ENCODE measurements at places on chromosomes 1 and 21.
A peak's percentile ranks its signal among the peaks of the same experiment; 100 is the strongest.

DNA sequence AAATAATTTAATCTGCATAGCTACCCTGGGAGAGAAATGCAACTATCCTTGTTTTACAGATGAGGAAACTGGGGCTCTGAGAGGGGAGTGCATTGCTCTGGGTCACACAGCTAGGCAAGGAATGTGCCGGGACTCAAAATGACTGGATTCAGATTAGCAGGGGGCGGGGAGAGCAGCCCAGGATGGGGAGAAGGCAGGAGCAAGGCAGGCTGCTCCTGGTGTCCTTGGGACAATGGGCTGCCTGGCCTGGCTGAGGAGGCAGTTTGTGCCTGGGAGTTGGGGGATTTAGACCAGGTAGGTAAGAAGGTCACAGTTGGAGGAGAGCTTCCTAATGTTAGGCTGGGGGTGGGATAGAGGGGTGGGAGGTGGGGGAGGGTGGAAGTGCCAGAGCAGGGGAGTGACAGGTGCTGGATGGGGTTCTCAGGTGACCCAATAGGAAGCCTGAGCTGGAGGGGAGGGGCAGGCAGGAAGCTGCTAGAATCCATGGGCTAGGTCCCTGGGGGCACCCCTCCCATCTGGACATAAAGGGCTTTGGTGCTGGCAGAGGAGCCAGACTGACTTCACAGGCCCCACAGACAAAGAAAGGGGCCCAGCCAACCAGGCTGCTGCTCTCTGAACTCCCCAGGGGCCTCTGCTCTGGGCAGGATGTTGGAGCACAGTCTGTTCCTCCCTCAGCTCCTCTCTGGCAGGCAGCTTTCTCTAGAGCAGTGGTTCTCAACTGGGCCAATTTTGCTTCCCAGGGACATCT is 29.0 kb downstream of the TRIM62 start:
- peak; percentile 78 for DNase-seq

DNA sequence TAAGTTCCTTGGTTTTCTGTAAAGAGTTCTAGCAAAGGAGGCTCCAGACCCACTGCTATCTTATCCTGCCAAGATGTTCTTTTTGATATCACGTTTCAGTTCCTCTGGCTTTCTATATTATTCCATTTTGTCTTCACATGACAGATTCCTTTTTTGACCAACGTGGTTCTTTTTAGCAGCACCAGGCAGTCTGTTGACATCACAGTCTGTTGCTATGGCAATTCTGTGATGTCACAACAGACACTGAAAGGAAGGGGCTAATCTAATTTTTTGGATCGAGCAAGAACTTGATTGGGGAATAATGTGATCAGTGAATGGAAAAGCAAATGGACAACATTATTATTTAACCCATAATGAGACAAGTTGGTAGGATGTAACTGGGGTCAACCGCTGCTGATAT is 64.5 kb upstream of the GOLT1A start:
- no peak for DNase-seq

GRCh38 chr21:14541841-14542490 is 4.1 kb downstream of the SAMSN1 start:
- DNase-seq: no peak

DNA sequence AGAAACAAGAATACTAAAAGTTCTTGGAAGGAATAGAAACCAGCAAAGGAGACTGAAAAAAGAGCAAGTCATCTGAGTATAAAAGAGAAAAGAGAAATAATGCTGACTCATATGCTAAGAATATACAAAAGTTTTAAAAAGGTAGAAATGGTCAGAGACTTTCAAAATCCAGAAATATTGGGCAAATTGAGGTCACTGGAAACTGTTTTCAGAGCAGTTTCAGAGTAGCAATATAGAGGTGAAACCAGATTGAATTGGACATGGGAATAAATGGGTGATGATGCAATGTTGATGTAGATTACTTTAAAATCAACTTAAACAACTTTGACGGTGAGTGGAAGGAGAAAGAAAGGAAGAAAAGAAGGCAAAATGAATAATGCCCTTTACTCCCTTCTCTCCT is 1.8 kb upstream of the RPS6KC1 start:
- DNase-seq: no peak

- no peak for DNase-seq
Measured at GRCh38 chr21:44918581-44919033, 2.1 kb downstream of the ITGB2 start.

- peak; percentile 58 for DNase-seq
Measured at GRCh38 chr1:153633161-153633753, 609 bp upstream of the CHTOP start.

GRCh38 chr1:197915260-197915861 is 1.8 kb upstream of the LHX9 start:
- DNase-seq: no peak

DNA sequence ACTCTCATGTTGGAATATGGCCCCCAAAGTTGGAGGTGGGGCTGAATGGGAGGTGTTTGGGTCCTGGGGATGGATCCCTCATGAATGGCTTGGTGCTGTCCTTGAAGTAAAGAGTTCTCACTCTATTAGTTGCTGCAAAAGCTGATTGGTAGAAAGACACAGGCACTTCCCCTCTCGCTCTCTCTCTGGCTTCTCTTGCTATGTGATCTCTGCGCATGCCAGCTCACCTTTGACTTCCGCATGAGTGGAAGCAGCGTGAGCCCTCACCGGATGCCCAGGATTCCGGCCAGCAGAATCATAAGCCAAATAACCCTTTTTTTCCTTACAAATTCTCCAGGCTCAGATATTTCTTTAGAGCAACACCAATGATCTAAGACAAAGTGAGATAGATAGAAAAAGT is 20.9 kb upstream of the CCSAP start:
- DNase-seq: no peak

DNA sequence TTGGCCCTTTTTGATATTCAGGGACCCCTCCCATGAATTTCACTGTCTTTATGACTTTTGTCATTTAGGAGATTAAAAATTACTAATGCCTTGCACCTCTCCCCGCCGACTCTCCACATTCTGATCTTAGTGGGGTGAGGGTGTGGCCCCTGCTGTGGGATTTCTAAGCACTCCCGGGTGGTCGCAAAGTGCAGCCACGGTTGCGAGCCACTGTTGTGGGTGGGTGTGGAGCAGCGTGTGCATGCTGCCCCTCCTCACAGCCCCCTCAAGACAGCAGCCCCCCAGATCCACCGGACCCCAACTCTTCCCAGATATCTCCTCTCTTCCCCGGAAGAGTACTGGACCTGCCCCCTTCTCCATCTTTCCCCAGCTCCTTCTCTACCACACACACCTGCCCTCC is 66.6 kb upstream of the EFHD2 start:
- DNase-seq: no peak

DNA sequence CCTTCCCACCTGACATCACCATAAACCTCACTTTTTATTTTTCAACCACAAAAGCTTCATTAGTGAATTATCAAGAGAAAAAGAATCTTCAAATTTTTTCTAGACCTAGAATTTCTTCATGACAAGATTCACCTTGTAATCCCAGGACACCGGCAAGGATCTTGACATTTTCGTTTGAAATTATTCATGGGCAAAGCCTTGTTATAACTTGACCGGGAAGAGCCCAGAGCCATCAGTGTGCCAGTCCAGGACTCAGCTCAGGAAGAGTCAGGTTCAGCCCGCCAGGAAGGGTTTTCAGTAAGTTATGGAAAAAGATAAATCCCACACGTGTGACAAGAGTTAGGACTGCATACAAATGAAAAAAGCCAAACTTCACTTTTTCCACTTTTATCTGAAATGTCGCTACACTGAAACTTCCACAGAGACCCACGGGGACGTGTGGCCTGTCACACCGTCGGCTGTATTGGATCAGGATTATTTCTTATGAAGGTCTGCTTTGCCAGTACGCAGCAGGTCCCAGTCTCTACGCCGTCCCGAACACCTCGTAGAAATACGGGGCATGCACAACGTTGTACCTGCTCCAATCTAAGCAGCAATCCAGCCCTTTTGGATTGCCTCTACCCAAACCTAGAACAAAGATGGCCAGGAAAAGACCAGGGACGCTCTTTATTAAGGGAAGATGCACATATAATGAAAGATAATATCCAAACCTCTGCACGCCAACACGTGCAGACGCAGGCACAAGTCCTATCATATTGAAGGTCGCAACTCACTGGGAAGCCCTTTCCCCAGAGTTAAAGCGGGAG is 916 bp downstream of the F3 start:
- DNase-seq: no peak

- peak; percentile 58 for DNase-seq
Measured at GRCh38 chr1:40818264-40818961, 34.8 kb downstream of the KCNQ4 start.

DNA sequence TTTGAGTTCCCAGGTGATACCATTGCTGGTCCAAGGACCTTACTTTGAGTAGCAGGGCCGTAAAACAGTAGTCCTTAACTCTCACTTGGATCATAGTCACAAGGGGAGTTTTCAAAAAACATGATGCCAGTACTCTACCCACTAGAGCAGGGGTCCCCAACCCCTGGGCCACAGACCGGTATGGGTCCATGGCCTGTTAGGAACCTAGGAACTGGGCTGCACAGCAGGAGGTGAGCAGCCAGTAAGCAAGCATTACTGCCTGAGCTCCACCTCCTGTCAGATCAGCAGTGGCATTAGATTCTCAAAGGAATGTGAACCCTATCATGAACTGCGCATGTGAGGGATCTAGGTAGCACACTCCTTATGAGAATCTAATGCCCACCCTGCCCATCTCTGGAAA is 39.7 kb upstream of the KCNQ4 start:
- DNase-seq: no peak

DNA sequence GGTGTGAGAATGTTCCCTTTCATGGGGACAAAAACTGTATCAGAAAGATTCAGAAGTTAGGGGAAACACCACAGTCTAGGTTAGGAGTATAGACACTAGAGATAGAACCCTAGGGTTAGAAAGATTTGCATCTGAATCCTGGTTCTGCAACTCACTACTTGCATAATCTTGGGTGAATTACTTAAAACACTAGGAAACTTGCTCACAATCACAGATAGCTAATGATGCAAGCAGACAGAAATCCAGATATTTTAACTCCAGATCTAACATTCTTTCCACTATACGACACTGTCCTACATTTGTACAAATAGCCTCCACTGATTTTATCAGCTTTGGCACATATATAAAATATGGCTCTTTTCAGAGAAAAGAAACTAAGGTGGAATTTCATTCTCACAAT is 30.8 kb upstream of the GLIS1 start:
- peak; percentile 24 for DNase-seq

DNA sequence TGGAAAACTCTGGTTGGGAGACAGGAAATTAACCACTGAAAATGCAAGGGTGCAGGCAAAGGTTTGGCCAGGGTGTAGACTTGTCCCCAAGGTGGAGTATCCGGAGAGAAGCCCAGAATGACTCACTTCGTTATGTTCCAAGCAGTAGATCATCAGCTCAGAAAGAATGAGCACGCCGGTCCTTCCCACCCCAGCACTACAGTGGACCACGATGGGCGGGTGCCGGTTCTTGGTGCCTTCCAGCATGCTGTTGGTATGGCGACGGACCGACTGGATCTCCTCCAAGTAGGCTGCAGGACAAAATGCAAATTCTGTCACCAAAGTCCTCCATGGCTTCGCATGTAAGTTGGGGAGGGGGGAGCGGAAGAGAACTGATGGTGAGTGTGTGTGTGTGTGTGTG is 83.4 kb downstream of the SMYD2 start:
- peak; percentile 80 for DNase-seq

DNA sequence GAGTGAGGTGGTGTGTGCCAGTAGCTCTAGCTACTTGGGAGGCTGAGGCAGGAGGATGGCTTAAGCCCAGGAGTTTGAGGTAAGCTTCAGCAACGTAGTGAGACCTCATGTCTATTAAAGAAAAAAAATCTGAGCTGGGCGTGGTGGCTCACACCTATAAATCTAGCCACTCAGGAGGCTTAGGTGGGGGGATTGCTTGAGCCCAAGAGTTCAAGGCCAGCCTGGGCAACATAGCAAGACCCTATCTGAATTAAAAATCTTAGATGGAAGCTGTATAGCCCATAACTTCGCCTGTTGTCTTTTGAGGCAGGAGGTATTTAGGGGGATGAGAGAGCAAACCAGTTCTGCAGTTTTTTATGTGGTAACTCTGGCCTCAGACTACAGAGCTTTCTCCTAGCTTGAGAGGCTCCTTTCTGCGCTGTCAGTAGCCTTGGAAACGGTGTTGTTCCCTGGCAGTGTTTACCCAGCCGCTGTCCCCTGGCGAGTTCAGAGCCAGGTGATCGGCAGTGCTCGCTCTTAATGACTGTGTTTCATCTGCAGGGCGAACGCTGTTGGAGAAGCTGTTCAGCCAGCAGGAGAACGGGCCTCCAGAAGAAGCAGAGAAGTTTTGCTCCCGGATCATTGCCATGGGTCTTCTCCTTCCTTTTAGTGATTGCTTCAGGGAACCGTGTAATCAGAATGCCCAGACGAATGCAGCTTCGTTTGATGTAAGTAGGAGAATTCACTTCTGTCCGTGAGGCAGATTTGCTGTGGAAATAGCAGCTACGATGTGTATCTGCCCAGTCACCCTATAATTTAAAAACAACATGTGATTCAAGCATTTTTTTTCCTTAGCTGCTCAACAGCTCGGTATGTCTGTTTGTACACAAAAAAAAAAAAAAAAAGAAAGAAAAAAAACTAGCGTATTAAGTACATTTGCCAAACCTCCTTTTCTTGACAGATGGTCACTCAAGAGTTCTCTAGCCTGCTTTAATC is 31.2 kb downstream of the FMN2 start:
- no peak for DNase-seq

DNA sequence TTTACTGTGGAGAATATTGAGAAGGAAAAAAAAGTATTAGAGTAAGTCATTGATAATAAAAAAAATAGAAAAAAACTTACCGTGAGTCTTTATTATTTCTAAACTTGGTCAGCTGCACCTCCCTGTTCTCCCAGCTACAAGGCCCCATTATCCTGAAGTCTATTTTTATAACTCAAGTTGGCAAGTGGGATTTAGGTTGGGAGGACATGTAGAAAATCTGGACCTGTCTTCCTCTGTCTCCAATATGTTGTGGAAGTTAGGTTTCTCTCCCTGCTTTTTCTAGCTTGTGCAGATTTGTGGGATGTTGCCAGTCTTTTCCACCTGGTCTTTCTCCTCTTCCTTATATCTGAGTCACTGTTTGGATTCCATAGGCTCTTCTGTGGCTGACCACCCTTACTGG is 361.4 kb downstream of the HLX start:
- no peak for DNase-seq

- no peak for DNase-seq
Measured at GRCh38 chr1:100229681-100230443, 19.8 kb downstream of the DBT start.

DNA sequence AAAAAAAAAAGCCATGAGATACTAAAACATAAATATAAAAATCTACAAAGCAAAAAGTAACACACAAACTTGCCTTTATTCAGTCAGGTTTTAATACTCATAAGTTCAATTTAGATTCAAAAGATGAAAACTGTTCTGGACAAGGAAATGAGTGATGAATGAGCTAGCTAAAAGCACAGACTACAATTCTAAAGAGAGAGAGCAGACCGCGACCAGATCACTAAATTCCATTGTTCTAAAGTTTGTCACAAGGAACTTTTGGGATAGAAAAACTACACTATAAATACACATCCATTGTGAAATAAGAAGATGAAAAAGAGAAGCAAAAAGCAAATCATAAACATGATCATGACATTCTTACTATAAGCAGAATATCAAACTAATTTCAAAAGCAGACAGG is 1.7 kb downstream of the ODF2L start:
- DNase-seq: peak; percentile 32
